ENCODE measurements at places on chromosomes 6 and 20. TPM values are rescaled to one million over a fixed set of nuclear protein-coding genes. Genes with fewer than 3 reads are reported as not detected.

Gene GRM4
- 0.15 TPM for total RNA-seq

Gene SLC22A3
- total RNA-seq: 47.2 TPM

Gene SLC17A2
- not detected for total RNA-seq

Gene FILIP1
- total RNA-seq: 0.25 TPM

Measured in A549 treated with Hydrocortisone at 1 μM for 4 hours (cell line).